ENCODE measurements at places on chromosomes 7 and 10.

DNA sequence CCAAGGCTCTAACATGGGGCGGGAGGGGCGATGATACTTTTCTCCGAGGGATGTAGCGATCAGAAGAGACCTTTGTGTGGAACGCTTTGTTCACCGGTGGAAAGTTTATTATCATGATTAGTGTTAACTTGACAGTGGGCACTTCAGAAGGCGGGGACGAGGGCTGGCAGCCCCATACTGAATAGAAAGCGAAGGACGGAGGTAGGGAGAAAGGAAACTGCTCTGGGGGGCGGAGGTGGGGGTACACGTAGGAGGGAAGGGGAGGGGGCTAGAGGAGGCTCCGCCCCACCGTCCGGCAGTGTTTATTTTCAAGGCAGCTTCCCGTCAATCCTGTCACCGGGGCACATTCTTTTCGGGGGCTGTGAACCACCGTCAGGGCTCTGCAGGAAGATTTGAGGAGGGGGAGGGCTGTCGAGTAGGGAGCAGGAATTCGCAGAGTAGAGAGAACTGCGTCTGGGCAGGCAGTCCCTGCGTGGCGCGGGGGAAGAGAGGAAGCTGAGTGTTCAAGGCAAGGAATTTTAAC is 9.4 kb upstream of the NKX2-3 start:
- no peak for DNase-seq

DNA sequence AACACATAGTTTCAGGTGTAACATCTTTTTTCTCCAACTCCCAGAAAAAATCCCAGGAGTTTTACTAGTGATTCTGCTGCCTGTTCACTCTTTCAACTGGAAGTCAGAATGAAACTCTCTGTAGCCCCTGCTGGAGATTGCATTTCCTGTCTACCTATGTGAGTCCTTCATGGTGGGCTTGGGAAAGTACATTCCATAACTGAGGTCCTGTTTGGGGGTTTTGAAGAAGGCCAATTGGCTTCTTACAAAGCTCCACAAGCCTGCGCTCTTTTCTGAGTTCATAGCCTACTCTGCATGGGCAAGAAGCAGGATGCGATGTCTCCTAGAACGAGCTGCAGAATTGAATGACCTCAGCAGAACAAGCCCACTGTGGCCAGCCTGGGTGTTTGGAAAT is 86.7 kb downstream of the LYZL2 start:
- no peak for DNase-seq

- no peak for DNase-seq
These were observed 254.3 kb upstream of the NPVF start for GRCh38 chr7:25482631-25483030.

DNA sequence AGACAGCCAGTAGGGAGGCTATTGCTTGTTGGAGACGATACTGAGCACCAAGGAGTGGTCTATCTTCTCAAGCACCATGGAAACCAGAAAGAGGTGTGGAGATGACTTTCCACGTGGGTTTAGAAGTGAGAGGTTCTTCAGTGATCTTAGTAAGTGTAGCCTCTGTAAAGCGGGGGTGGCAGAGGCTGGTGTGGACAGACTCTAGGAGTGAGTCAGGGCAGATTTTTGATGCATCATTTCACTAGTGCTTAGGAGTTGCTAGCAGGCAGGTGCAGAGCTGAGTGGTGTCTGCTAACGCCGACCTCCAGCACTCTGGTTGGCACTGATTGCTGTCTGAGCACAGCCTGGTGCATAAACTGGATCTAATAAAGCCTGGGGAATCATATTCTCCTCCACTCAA is 78.4 kb upstream of the ADO start:
- no peak for DNase-seq

- no peak for DNase-seq
These were observed 38.0 kb upstream of the TES start for GRCh38 chr7:116172353-116172752.

GRCh38 chr10:311901-312665 is 176.8 kb downstream of the ZMYND11 start:
- DNase-seq = no peak

All from activated CD8-positive, alpha-beta T cell treated with anti-CD3 and anti-CD28 coated beads, Interleukin-2, amount 10 ng/mL, durations not matched to agents 7 days and 5 days (primary cell).